Cardiac septum (tissue), 1 donor: ENCODE measurements at places on chromosomes 3 and 15. TPM values are rescaled to one million over a fixed set of nuclear protein-coding genes. Genes with fewer than 3 reads are reported as not detected.

ALDH1A3 gene
- total RNA-seq, result 7.8 TPM

LAMB2 gene
- 788 TPM for total RNA-seq

DNA sequence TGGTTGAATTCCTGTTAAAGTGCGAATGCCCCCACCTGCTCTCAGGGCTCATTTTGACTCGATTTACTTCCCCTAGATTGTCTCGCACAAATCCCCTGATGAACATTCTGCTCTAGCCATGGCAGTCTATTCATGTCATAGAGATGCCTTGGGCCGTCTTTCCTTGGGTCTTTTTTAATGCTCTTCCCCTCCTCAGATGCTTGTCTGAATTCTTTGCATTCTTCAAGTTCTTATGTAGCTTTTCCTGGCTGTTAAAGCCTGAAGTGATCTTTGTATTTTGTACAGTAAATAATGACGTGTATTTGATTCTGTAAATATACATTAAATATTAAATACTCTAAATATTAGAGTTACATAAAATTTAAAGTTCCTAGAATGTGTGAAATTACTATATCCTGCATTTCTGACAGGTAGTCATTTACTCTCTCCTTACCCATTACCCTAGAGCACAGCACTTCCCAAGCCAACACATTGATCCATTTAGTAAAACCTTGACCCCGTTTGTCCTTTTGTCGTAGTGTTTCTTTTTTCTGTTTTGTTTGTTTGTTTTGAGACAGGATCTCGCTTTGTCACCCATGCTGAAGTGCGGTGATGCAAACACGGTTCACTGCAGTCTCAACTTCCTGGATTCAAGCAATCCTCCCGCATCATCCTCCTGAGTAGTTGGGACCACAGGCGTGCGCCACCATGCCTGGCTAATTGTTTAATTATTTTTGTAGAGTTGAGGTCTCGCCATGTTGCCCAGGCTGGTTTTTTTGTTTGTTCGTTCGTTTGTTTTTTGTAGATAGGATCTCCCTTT lies 47.9 kb downstream of the YEATS2 start:
- DNase-seq, result no peak

DNA sequence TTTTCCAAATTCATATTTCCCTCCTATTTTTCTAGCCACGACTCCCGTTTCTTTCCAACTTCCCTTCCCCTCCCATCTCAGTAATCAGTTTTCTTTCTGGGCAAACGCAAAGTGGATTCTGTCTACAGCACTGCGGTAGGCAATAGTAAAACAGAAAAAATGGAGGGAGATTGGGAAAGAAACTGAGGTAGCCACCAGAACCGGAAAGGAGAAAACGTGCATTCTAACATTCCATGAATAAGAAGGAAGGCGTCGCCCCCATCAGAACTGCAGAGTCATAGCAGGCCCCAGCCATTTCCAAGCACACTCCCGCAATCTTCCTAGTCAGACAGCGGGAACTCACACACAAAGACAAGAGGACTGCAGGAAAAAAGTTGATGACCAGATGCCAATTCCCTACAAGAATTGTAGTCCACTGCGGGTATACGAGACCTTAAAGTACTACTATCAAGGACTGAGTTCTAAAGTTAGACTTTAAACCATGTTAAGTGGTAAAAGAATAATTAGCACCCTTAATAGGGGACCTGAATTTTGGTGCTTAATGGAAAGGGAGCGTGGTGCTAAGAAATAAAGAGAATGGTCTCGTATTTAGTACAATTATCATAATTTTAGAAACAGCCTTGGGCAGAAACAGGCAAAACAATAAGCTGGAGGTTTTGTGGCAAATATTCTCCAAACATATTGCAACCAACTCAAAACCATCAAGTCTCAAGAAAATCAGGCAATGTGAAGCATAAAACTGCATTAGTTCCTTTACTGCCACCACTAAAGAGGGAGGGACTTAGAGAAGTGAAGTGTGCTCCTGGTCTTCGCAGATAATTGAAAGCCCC lies 1.4 kb downstream of the PFN2 start:
- DNase-seq, result no peak

GRCh38 chr3:155605571-155605970 lies 139.3 kb downstream of the PLCH1 start:
- DNase-seq, result no peak

DNA sequence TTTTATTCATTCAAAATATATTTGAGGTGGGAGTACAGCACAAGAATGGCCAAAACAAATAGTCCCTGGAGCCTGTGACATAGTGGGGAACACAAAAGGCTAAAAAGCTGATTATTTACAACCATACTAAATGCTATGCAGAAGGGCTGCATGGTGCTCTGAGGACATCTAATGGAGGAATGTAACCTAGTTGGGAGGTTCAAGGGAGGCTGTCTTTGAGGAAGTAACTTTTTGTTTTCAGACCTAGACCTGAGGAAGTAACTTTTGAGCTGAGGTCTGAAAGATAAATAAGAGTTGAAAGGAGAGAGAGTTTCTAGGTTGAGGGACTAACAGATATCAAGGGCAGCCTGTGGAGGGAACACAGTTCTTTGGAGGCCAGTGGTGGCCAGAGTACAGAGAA lies 34.8 kb upstream of the RASA2 start:
- DNase-seq, result no peak
